Lower lobe of right lung (tissue), 2 donors: ENCODE measurements at places on chromosomes 2 and 18. TPM values are rescaled to one million over a fixed set of nuclear protein-coding genes. Genes with fewer than 3 reads are reported as not detected.

DNA sequence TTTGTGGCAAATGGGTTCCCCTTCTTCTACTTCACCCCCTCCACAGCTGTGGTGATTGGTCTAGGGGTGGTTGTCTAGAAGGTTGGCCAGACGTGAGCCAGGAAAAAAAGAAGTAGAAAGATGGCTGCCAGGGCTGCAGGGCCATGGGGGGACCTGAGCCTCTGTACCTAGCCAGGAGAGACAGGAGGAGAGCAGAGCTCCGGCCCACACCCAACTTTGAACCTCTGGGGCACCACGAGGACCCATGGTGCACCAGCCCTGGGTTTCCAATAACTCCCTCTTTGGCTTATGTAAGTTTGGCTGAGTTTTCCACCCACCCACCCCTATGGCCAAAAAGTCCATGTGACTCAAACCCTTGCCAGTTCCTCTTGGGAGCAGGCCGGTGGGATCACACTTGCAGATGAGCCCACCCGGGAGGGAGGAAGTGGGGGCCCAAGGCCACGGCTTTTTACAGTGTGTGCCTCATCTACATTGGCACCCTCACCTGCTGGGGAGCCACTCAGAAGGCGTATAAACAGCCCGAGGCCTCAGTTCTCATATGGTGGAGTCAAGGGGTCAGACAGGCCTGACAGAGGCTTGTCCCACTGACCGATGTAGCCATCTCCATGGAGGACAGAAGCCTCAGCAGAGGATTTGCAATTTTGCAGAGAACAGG is 293.1 kb upstream of the HDAC4 start:
- no peak for DNase-seq
- no peak overlapping the region for H3K4me3 ChIP-seq
- no peak overlapping the region for H3K27ac ChIP-seq

- no peak overlapping the region for H3K27ac ChIP-seq
- no peak overlapping the region for H3K4me3 ChIP-seq
- H3K36me3 ChIP-seq = no peaks in the 10 kb centered on the region
These were observed 43.9 kb downstream of the MARCHF4 start for GRCh38 chr2:216328347-216328746.

CCDC178 gene
- total RNA-seq = not detected

- no peaks in the 10 kb centered on the region for H3K4me1 ChIP-seq
- no peaks in the 10 kb centered on the region for H3K36me3 ChIP-seq
- no peak overlapping the region for H3K27ac ChIP-seq
- no peaks in the 10 kb centered on the region for H3K27me3 ChIP-seq
- DNase-seq = no peak
These were observed 63.0 kb upstream of the GALNT13 start for GRCh38 chr2:153808679-153809078.

DNA sequence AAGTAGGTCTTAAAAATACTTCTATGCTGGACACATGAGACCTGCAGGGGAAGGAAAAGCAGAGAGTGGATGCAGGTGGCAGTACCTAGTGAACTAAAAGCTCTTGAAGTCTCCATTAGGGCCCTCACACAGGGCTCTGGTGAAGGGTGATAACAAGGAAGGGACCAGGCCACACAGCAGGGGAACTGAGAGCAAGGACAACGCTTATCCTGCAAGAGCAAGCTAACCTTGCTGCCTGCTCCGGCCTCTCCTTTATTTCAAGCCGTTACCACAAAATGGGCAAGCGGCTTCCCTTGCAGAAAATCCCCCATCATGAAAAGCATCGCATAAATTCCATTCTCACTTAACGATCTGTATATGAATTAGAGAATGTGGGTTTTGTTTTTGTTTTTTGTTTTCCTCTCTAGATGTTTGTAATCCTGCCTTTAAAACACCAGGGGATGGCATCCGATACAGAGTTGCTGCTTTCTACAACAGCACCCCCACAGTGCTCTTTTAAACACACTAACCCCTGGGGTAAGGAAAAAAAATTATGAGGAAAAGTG is 64.5 kb downstream of the CACNB4 start:
- no peaks in the 10 kb centered on the region for H3K36me3 ChIP-seq
- H3K27ac ChIP-seq = no peak overlapping the region
- no peaks in the 10 kb centered on the region for H3K27me3 ChIP-seq

DNA sequence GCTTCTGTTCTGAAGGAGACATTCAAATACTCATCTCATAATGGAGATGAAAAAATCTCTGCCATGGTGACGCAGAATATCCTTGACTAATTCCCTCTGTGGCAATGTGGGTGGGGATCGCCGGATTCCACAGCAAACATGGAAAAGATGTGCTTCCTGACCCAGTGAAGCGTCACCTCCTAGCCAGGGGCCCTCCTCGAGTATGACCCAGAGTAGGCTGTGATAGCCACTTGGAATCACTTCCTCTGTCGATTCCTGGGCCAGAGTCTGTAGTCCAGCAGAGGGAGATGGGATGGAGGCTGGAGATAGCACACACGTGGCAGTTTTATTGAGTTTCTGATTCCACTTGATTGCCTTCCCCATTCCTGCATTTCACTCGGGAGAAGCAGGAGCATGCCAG is 36.8 kb downstream of the DRC1 start:
- no peaks in the 10 kb centered on the region for H3K4me1 ChIP-seq
- no peaks in the 10 kb centered on the region for H3K36me3 ChIP-seq
- H3K4me3 ChIP-seq = no peak overlapping the region
- DNase-seq = no peak

KCNS3 gene
- total RNA-seq = 28.7 TPM

DNA sequence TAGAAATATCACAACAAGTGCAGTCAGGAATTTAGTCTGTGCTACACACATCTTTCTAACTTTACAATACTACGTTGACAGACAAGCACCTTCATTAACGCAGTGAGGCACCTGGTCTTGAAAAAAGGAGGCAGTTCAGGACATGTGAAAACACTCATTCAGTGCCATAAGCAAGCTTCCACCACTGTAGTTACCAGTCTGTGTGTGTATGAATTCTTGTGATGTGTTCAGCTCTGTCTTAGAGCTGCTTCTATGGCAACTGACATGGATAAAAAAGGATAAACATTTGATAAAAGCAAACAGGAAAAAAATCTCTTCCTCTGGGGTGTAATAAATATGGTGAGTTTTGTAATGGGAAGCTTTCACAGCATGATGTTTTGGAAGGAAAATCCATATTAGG is 623.8 kb upstream of the NXPH2 start:
- H3K4me3 ChIP-seq = no peak overlapping the region
- H3K27ac ChIP-seq = no peak overlapping the region
- DNase-seq = no peak

DNA sequence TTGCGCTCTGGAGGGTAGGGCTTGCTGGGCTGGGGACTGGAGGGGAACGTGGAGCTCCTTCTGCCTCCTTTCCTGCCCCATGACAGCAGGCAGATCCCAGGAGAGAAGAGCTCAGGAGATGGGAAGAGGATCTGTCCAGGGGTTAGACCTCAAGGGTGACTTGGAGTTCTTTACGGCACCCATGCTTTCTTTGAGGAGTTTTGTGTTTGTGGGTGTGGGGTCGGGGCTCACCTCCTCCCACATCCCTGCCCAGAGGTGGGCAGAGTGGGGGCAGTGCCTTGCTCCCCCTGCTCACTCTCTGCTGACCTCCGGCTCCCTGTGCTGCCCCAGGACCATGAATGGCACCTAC is 4.3 kb downstream of the GPR35 start:
- H3K27me3 ChIP-seq = no peaks in the 10 kb centered on the region
- no peak for DNase-seq
- no peaks in the 10 kb centered on the region for H3K36me3 ChIP-seq

DNA sequence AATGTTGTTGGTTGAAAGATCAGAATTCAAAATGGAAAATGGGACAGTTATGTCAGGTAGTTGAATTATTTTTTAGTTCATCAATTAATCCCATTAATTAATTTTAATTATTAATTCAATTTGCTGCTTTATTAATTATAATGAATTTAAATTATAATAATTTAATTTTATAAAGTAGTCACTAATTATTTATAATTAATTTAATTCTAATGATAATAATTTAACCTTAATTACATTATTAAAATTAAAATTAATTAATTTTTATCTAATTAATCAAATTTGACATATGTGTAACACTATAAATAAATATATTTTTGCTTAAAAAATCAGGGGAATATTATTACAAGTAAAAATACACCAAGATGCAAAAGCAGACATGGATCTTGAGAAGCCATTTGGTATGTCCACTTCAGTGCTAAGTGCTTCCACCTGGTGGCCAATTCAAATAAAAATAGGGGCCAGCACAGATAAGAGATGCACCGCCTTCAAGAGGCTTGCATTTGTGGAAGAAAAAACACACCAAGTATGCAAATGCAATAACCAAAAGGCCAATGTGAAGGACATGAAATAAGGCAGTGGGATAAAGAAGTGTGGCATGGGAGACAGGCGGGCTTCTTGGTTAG is 73.2 kb downstream of the MBP start:
- no peak overlapping the region for H3K27ac ChIP-seq
- DNase-seq = no peak
- peaks cover 85% of the 10 kb centered on the region for H3K4me1 ChIP-seq
- H3K27me3 ChIP-seq = no peaks in the 10 kb centered on the region
- no peak overlapping the region for H3K4me3 ChIP-seq

SYT4 gene
- not detected for total RNA-seq

REG3G gene
- total RNA-seq = not detected
